Left colon (tissue), 2 donors: ENCODE measurements at places on chromosomes 3 and 15. TPM values are rescaled to one million over a fixed set of nuclear protein-coding genes. Genes with fewer than 3 reads are reported as not detected.

DNA sequence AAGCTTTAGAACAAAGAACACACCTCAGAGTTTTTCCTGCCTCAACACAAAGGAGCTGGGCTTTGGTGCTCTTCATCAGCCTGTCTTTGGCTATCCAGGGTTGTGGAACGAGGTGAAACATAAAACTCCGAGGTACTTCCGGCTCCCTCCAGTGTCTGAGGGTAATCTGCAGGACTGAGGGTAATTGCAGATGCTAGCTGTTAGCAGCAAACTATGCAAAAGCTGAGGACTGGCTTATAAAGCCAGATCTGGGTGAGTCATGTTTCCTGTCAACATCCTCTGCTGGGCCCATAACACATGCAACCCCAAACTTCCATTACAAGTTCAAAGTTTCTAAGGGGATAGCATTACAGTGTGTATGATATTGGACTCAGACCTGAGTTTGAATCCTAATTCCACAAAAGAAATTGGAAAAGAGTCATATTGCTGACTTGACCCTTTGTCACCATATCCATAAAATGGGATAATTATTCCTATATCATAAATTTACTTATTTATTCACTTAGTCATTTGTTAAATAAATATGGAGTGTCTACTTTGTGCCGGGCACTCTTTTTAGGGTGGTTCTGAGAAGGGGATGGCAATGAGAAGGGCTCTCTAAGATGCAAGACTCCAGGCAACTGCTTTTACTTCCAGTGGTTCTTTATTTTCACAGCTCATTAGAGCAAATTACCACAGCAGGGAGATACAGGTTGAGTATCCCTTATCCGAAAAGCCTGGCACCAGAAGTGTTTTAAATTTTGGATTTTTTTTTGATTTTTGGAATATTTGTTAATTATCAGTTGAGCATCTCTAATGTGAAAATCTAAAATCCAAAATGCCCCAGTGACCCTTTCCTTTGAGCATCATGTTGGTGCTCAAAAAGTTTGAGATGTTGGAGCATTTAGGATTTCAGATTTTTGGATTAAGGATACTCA is 9.5 kb upstream of the TRIM69 start:
- peak; percentile 53 for DNase-seq

- no peak for DNase-seq
Measured at GRCh38 chr15:73023071-73023470, 29.2 kb upstream of the NEO1 start.

Gene CMTM8
- total RNA-seq, result 11.4 TPM

Gene SH2D7
- total RNA-seq, result 2.4 TPM

- no peak for DNase-seq
Measured at GRCh38 chr3:189419038-189419437, 212.2 kb upstream of the TP63 start.

DNA sequence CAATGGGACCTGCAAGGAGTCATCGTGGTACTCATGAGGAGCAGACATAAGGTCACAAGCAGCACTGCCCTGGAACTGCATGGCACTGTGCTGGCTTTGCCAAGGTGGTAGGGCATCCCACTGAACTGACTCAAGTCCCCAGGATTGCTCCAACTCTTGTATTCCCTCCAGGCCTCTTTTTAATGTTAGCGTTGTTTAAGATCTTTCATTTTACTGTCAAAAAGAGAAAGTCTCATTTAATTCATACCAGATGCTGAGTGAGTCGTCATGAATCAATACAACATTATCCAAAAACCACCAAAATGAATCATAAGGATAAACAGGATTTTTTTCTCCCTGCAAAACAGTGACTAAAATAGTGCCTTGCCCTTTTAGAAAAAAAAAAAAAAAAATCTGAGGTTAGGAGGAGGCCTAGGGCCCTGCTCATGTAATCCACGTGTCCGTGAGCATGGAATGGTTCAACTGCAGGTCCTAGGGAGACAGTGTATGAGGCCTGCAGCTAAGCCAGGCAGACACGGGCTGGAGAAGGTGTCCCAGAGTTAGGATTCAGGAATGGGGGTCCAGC is 36.7 kb upstream of the BLM start:
- DNase-seq, result no peak

Gene MINAR1
- 0.43 TPM for total RNA-seq

Gene FANCD2OS
- not detected for total RNA-seq

DNA sequence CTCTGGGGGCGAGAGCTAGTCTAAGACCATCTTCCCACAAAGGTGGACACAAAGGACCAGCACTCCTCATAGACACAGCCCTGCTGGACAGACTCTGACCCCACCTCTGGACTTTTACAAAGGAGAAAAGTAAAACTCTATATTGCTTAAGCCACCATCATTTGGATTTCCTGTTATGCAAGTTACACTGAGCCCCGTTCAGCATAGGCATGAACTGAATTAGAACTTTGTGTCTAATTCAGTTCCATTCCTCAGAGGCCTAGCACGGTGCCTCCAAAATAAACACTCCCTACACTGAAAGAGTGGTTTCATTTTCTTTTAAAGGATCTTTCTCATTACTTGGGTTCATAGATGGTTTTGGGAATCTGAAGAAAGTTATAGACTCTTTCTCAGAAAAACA is 79.2 kb upstream of the OCA2 start:
- DNase-seq, result no peak

Gene SPCS1
- 95.4 TPM for total RNA-seq

Gene PLS1
- total RNA-seq, result 472 TPM

- DNase-seq, result no peak
Measured at GRCh38 chr3:53092942-53093341, 37.3 kb downstream of the RFT1 start.

Gene A4GNT
- total RNA-seq, result not detected

DNA sequence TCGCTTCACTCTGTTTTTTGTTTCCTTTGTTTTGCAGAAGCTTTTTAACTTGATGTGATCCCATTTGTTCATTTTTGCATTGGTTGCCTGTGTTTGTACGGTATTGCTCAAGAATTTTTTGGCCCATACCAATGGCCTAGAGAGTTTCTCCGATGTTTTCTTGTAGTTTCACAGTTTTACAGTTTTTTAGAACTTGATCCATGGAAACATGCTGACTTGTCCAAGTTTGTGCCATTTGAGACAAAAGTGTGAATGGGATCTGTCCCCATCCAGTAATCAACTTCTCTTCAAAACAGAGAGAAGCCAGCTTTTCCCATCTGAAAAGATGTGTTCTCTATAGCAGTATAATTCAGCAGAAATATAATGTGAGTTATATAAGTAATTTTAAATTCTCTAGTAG is 266.5 kb upstream of the LRTM1 start:
- DNase-seq, result no peak

DNA sequence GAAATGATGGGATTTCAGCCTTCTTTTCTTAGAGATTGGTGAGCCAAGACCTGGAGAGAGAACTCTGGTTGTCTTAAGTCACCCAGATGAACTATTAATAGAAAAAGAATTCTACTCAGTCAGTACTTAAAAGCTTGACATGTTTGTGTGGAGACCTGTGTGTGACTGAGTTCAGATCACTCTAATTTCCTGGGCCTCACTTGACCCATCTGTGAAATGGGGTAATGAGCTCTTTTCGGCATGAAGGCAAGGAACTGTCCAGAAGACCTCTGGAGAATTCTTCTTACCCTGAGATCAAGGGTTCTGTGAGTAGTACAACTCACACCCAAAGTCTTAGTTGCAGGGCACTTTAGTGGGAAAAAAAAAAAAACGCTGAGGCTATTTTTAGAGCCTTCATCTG is 92.9 kb downstream of the LPP start:
- DNase-seq, result no peak

DNA sequence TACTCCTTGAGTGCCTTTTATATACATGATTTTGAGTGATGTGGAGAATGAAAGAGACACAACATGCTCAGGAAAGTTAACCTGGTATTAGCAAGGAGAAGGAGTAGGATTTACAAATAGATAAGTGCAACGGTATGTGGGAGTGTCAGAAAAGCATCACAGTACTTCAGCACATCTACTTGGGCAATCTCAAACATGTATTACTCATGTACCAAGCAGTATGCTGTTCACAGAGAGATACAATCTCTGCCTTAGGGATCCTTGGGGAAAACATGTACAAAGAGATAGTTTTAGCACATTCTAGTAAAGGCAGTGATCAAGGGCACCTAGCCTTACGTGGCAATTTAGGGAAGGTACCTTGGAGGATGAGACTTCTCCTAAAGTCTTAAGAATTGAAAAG is 146.5 kb downstream of the FILIP1L start:
- no peak for DNase-seq

DNA sequence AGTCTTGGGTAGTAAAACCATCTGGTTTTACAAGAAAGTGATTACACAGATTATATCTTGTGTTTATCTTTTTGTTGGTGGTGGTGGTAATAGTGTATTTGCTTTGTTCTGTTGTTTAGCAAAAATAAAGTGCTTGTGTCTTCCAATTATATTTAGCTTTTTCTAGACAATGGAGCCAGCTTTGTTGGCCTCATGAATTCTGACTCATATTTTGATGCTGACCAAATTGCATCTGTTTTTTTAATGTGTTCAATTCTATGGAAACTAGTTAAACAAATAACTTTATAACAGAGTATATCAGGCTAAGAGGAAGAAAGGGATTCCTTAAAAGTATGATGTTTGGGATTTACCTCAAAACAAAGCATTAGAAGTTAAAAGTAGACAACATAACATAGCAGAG is 69.3 kb upstream of the BFSP2 start:
- DNase-seq, result no peak

Gene CD80
- total RNA-seq, result 0.98 TPM
